ENCODE measurements at places on chromosomes 16 and 17. TPM values are rescaled to one million over a fixed set of nuclear protein-coding genes. Genes with fewer than 3 reads are reported as not detected.

GRCh38 chr16:1497014-1497598 is 3.9 kb downstream of the TELO2 start:
- no peak for DNase-seq

DNA sequence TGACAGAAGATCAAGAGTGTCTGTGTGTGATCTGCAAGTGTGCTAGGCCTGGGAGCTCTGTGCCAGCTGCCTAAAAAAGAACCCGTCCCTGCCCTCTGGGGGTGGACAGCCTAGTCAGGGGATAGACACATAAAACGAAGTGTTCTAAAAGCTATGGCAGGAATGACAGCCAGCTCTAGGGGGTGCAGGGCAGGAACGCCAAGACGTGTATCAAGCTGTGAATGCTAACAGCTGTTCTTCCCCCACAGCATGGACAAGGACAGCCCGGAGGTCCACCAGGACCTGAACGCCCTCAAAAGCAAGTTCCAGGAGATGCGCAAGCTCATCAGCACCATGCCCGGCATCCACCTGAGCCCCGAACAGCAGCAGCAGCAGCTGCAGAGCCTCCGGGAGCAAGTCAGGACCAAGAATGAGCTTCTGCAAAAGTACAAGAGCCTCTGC is 5.1 kb downstream of the RASD1 start:
- DNase-seq: no peak

DNA sequence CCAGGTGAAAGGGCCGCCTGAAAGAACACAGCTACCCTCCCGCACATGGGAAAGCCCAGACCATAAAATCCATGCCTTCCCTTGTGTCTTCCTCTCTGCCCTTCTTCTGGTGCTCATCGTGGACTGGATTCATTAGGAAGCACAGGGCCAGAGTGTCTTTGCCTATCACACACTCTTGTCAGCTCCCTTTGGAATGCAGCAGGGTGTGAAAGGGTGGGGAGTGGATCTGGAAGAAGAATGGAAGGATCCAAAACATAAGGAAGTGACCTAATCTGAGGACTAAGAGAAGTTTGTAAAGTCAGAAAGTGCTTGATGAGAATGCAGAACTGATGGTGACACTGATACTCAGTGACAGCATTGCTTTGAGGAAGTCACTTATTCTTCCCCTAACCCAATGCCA is 1147.3 kb upstream of the GOT2 start:
- no peak for DNase-seq

DNA sequence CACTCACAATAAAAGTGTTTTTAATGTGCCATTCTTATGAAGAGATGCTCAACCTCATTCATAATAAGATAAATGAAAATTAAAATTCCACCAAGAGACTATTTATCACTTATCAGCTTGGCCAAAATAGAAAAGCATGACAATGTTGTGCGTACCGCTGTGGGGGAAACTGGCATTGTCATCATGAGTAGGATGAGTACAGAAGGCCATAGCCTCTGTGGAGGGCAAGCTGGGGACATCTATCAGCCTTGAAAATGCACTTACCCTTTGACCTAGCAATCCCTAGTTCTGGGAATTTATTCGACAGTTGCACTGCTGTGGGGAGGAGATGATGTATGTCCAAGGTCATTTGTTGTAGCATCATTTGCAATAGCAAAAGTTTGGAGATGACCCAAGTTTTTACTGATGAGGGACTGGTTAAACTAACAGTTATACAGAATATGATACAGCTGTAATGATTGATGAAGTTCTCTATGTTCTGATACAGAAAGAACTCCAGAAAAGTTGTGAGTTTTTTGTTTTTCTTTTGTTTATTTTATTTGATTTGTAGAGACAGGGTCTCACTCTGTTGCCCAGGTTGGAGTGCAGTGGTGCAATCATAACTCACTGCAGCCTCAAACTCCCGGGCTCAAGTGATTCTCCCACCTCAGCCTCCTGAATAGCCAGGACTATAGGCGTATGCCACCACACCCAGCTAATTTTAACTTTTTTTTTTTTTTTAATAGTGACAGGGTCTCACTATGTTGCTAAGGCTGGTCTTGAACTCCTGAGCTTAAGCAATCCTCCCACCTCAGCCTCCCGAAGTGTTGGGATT is 13.7 kb upstream of the PRKCB start:
- no peak for DNase-seq

NDUFAF8 gene
- 59.0 TPM for polyA plus RNA-seq

DNA sequence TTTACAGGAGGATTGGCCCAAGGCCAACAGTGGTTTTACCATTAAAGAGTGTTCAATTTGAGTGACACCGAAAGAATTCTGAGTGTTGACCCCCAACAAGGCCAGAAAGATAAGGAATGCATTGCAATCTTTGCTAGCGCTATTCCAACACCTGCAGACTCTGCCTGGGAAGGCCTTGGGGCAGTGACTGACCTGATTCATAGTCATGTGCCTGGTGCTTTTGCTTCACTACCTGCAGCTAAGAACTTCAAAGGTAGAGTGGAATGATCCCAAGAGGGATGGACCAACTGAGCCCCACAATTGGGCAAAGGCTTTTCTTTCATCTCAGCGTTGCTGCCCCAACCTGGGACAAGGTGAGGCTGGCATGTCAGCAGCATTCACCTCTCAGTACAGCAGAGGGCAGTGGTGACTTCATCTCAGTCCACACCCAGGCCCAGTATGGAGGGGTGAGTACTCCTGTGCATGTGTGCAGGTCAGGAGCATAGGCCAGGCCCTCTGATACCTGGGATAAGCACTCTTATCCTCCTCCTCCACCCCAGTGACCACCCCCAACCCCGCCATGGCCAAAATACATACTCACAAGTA is 149.6 kb upstream of the GNAO1 start:
- DNase-seq: peak; percentile 15

DNA sequence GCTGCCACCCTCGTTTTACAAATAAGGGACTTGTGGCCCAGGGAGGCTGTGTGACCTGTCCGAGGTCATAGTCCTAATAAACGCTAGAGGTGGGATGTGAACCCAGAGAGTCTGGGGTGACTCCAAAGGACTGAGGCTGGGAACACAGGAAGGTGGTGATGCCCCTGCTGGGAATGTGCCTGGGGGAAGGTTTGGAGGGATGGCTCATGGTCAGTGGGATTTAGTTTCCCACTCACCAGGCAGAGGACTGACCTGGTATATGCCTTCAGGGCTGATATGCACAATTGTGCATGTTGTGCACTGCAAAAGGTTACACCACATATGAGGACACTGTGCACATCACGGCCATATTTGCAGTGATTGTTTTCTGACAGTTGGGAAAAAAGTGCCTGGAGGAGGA is 13.9 kb upstream of the WNT9B start:
- DNase-seq: no peak

GRCh38 chr17:39219647-39220154 is 6.0 kb downstream of the STAC2 start:
- no peak for DNase-seq

GRCh38 chr17:19375732-19376131 is 2.6 kb upstream of the MAPK7 start:
- DNase-seq: no peak

Measured in right renal cortex interstitium (tissue), 3 donors.